ENCODE measurements at places on chromosomes 16 and 17. TPM values are rescaled to one million over a fixed set of nuclear protein-coding genes. Genes with fewer than 3 reads are reported as not detected.

RGS9 gene
- total RNA-seq, result 22.7 TPM

KRTAP9-8 gene
- not detected for total RNA-seq

RTN4RL1 gene
- total RNA-seq, result 0.61 TPM

ZPBP2 gene
- not detected for total RNA-seq

CDH11 gene
- total RNA-seq, result not detected

MFSD6L gene
- total RNA-seq, result 0.95 TPM

DPEP1 gene
- not detected for total RNA-seq

SLFN12 gene
- 12.5 TPM for total RNA-seq

SNAI3 gene
- total RNA-seq, result 7.2 TPM

EVPL gene
- total RNA-seq, result 0.16 TPM

TBC1D28 gene
- not detected for total RNA-seq

KRTAP9-3 gene
- not detected for total RNA-seq

LGALS9B gene
- total RNA-seq, result 2.0 TPM

DRC3 gene
- total RNA-seq, result not detected

SCGB1C2 gene
- not detected for total RNA-seq

ALDH3A1 gene
- not detected for total RNA-seq

KRTAP4-5 gene
- total RNA-seq, result not detected

TEX14 gene
- 0.23 TPM for total RNA-seq

CDH13 gene
- not detected for total RNA-seq

RNF227 gene
- total RNA-seq, result 3.6 TPM

BAHCC1 gene
- total RNA-seq, result 0.27 TPM

PRR35 gene
- total RNA-seq, result not detected

MYH2 gene
- not detected for total RNA-seq

KRTAP4-3 gene
- not detected for total RNA-seq

PERCC1 gene
- not detected for total RNA-seq

HSF5 gene
- total RNA-seq, result 1.2 TPM

GNG13 gene
- not detected for total RNA-seq

CDRT15 gene
- not detected for total RNA-seq

MT4 gene
- not detected for total RNA-seq

PGS1 gene
- total RNA-seq, result 58.0 TPM

ACE gene
- 1.6 TPM for total RNA-seq

CES1 gene
- not detected for total RNA-seq

GRAP gene
- 24.7 TPM for total RNA-seq

OR1F1 gene
- not detected for total RNA-seq

ACSM2A gene
- not detected for total RNA-seq

NPIPA2 gene
- 5.8 TPM for total RNA-seq

GCGR gene
- total RNA-seq, result 0.07 TPM

TUBG2 gene
- 6.0 TPM for total RNA-seq

NDUFAF8 gene
- total RNA-seq, result 43.3 TPM

NPIPB6 gene
- 2.0 TPM for total RNA-seq

TEKT3 gene
- 0.16 TPM for total RNA-seq

EVPLL gene
- not detected for total RNA-seq

PLA2G10 gene
- not detected for total RNA-seq

Measured in T-helper 2 cell treated with Interferon-gamma antibody and Interleukin-4, amounts not matched to agents 100 ng/mL and 5 ng/mL, for 36 hours (primary cell).